Stimulated activated naive CD4-positive, alpha-beta T cell treated with Interleukin-2 at 50 U/mL for 16 hours (primary cell): ENCODE measurements at places on chromosomes 2 and 18.
A peak's percentile ranks its signal among the peaks of the same experiment; 100 is the strongest.

GRCh38 chr2:201643216-201643890, at the start of gene TMEM237:
Gene TMEM237 (minus strand): TSS chr2:201643503. CDS start chr2:201643400, 103 bp downstream.
- peak; percentile 54 for DNase-seq

DNA sequence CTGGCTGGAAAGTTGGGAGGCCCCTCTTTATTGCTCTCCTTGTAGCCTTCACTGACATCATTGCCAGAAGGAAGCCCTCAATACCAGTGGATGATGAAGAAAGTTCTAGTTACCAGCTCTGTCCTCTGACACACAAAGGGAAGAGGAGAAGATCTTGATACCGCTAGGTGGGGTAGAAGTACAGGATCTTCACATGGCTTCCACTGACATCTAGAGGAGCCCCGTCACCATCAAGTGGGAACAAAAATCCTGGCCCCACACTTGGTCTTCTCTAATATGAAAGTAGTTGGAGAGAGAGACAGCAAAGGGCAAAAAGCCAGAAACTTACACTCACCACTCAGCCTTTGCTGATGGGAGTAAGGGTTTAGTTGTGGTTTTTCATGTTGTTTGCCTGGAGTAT, 12.4 kb downstream of the XIRP2 start:
- DNase-seq: no peak

GRCh38 chr2:216915557-216916150, 55.8 kb upstream of the TNP1 start:
- no peak for DNase-seq

DNA sequence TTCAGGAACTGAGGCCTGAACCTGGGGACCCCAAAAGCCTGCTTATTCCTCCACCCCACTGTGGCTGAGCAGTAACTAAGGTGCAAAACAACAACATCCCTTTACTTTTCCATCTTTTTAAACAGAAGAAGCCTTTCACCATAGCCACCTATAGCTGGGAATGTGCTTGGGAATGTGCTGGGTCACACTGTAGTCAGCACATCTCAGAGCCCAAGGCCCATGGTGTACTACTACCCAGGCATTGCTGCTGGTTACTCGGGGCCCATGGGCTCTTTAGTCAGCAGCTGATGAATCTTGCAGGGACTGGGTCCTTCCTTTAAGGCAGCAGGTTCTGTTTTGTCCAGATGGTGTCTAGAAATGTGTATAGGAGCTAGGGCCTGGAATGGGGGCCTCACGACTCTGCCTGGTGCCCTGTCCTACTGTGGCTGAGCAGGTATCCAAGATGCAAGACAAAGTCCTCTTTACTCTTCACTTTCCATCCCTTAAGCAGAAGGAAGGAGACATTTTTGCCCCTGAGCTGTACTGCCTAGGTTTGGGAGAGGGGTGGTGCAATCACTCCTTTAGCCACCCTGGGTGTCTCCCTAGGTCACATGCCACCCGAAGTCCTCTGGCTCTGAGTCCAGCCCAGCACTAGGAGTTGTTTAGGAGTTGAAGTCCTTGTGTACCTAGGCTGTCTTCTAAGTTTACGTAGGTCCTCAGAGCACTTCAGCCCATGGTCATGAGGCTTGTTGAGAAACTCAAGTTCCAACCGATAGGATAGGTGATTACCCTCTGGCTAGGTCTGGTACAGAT, 70.1 kb downstream of the OXER1 start:
- DNase-seq: no peak
